ENCODE measurements at places on chromosomes 3 and 15.

DNA sequence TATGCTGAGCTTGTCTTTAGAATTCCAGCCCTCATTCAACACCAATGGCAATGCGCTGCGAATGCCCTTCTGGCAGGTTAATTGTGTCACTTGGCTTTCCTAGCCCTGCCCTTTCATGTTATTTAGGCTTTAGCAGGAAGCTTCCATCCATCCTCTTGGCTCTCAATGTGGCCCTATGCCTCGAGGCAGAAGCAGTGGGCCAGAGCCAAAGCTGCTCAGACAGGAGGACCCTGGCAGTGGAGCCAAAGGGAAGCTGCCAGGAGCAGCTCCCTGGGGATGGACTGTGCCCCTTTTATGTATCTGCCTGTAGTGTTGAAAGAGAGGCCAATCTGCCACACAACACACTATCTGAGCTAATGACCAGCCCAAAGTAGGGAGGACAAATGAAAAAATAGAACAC, 376.4 kb downstream of the CTNNB1 start:
- no peak for DNase-seq

- peak; percentile 52 for DNase-seq
Observed at GRCh38 chr15:52021128-52021671, 2.2 kb downstream of the MAPK6 start.

DNA sequence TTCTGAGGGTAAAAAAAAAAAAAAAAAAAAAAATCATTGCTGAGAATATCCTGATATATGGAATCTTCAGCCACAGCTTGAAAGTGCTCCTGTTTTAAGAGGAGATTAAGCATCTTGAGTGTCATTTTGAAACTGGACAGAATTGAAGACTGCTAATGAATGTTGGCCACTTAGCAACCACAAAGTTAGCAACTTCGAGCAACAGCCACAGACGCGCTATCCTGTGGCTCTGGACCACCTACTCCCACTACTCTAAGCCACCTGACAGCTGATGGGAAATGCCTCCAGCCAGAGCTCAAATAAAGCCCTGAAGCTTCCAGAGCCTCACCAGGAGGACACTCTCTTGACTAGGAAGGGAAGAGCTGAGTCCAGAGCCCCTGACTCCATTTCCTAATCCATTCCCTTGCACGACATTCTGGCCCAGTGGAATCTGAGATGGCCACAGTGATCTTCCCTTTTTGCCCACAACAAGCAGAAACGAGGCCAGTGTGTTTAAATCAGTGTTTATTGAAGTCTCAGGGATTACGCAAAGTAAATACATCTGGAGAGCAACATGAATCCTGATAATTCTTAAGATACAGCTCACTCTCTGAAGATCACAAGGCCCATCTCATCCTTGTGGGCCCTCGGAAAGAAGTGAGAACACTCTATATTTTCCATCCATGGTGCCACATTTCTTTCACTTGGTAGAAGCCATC, 58.6 kb downstream of the TMEM212 start:
- DNase-seq: no peak

GRCh38 chr3:191151653-191152052, 47.4 kb upstream of the OSTN start:
- DNase-seq: no peak

GRCh38 chr15:100926971-100927756, 8.0 kb downstream of the LRRK1 start:
- no peak for DNase-seq

DNA sequence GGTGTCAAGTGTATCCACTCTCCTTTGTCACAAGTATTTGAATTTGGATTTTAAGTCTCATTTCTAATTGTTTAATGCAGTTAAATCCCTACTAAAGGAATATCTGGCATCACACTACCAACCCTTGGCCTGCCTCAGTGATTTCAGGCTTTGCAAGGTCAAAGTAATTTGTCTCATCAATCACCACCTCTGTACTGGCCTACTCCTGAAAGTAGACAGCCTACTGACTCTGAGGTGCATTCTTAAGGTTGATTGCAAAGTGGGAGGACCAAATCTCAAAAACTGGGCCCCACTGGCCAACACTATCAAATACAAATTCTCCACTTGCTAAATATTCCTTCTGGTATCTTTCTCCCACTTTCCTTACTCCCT, 851 bp upstream of the TEX55 start:
- DNase-seq: no peak

DNA sequence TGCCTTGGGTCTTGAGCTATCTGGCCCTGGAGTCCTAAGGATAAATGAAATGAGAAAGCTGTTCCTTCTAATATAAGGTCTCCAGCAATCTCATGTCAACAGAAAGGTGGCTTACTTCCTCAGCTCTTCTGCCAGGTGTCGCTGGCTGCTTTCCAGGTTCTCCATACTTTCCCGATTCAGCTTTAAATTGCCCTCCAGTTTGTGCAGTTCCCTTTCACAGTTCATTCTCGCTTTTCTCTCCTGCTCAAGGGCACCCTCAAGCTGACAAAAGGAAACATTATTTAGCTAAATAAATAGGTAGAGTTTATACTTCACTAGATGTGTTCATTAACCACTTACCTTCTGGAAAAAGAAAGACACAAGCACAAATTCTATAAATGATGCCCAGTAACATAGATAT, 73.0 kb downstream of the MYH15 start:
- DNase-seq: no peak

DNA sequence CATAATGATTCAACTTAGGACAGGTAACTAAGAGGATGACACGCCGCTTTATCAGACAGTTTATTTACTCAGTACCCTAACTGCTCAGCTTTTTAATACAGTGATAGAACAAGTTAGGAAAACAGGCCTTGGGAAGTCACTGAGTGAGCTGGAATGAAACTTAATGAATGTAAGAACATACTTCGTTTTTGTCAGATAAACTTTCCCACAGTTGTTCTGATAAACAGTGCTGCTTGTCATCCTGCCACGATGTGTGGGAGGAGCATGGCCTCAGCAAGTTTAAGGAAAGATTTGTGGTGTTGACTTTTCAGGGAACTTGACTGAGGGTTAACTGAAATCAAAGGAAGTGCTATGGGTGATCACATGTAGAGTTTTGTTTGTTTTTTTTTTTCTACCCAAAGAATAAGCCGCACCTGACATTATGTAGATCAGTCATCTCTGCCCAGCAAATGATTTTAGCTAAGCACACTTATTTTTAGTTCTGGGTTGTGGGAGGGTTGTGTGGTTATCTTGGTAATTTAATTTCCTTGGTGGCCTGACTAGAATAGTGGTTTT, 5.6 kb upstream of the P2RY14 start:
- DNase-seq: no peak

DNA sequence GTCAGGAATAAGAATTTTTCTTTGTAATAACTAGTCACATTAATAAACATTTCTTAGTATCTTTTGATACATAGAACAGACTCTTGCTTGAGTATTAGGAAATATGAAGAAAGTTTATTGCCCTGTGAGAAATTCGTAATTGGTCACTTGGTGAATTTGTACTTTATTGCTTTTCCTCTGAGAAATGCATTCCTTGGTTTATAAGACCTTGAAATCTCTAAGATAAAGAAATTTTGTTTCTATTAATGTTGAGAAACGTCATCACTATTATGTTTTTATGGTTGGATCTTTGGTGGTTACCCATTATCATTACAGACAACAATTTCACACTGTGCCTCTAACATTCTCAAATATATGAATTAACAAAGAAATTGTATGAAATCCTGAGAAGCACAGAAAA, 652.0 kb upstream of the NECTIN3 start:
- DNase-seq: no peak

GRCh38 chr3:50445919-50446318, 57.5 kb downstream of the CACNA2D2 start:
- no peak for DNase-seq

DNA sequence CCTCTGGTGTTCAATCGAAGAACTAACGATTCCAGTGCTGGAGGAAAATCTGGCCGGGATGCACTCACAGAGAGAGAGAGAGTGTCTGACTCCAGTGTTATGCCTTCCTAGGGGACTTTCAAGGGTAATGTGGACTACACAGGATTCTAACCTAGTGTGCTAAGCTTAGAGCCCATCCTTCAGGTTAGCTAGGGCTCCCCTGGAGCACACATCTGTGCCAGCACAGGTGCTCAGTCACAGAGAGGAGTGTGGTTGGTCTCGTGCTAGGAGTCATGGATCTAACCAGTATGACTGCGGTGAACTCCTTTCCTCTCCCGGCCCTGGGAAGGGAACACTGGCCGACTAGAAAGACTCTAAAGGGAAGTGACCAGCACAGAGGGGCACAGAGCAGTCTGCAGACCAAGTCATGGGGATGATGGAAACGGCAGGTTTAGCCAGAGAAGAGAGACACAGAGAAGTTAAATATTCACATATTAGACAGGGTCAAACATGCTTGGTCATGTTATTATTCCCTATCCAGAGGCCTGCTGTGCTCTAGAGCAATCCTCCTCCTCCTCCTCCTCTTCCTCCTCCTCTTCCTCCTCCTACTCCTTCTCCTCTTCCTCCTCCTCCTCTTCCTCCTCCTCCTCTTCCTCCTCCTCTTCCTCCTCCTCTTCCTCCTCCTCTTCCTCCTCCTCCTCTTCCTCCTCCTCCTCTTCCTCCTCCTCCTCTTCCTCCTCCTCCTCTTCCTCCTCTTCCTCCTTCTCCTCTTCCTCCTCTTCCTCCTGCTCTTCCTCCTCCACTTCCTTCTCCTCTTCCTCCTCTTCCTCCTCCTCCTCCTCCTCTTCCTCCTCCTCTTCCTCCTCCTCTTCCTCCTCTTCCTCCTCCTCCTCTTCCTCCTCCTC, 280.3 kb downstream of the XXYLT1 start:
- DNase-seq: no peak

GRCh38 chr3:148720873-148721272, 23.2 kb downstream of the AGTR1 start:
- no peak for DNase-seq

DNA sequence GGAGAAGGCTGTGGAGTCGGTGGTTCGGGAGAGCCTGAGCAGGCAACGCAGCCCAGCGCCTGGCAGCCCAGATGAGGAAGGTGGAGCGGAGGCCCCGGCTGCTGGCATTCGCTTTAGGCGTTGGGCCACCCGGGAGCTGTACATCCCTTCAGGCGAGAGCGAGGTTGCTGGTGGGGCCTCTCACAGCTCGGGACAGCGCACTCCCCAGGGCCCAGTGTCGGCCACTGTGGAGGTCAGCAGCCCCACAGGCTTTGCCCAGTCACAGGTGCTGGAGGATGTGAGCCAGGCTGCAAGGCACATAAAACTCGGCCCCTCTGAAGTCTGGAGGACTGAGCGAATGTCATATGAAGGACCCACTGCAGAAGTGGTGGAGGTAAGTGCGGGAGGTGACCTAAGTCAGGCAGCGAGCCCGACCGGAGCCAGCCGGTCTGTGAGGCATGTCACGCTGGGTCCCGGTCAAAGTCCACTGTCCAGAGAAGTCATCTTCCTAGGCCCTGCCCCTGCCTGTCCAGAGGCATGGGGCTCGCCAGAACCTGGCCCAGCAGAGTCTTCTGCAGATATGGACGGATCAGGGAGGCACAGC, 26.7 kb downstream of the SYNM start:
- DNase-seq: no peak

GRCh38 chr3:104291437-104291851, 1075.3 kb upstream of the ALCAM start:
- DNase-seq: no peak

GRCh38 chr3:104907507-104907906, 459.2 kb upstream of the ALCAM start:
- no peak for DNase-seq

GRCh38 chr3:5096336-5097008, 25.6 kb upstream of the ARL8B start:
- DNase-seq: no peak

DNA sequence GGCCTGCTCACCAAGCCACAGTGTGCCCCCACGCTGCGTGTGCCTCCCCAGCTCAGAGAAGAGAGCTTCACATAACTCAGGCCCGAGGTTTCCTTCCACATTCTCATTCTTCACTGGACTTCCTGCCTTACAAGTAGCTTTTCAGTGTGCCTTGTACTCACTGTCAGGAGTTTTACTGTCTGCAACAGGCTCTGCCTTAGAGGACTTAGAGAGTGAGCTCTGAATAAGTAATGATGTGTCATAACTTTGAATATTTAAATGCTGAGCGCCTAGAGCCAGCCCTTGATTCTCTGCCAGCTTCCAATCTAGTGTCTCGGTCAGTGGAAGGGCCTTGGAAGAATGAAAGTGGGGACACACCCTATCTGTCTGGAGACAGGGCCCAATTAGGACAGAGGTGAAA, 41.8 kb downstream of the ITGB5 start:
- no peak for DNase-seq

- no peak for DNase-seq
Observed at GRCh38 chr3:12798559-12799179, 2.2 kb downstream of the CAND2 start.

DNA sequence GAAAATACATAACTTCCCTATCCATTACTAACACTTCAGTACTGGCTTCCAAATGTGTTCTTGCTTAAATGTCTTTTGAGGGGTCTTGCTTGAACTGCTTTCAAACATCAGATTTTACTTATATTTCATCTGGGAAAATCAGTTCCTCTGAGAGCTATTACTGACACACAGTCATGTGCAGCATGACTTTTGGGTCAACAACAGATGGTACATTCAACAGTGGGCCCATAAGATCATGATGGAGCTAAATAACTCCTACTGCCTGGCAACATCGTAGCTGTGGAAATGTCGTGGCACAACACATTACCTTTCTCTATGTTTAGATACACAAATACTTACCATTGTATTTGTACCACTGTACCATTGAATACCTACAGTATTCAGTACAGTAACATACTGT, 43.8 kb downstream of the WWTR1 start:
- DNase-seq: no peak

GRCh38 chr3:51245867-51246266, 139.2 kb upstream of the MANF start:
- DNase-seq: no peak

GRCh38 chr15:43440721-43441281, 52.2 kb downstream of the TP53BP1 start:
- no peak for DNase-seq

DNA sequence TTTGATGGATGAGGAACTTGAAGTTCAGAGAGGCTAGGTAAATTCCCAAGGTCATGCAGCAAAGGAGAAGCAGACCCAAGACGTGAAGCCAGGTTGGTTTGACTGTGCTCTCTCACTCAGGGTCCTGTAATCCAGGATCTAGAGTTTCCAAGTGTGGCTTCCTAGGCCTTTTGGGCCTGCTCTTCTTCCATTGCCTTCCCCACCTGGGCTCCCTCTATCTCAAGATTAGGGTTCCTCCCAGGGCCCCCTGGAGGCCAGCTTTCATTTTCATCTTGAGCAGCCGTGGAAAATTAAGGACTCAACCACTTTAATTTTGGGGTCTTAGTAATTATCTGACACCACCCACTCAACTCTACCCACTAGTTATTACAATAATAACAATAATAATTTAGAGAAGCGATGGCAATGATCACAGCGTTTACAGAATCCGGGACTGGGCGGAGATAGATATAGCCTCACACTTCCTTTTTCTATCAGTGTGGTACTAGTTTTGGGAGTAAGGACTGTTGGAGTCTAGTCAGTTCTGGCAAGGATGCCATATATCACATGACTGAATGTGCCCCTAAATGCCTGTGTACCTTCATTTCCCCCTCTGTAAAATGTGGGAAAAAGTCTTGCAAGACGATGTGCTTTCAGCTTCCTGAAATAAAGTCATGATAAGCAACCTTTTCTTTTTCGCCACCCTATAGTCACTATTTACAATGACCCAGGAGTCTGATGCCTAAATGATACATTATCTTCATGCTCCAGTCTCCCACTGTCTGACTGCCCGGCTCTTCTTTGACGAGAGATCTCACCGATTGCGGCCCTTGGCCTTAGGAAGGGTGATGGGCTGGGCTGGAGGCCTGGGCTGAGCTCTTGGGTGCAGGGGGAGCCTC, 30.2 kb upstream of the MAGEF1 start:
- DNase-seq: no peak
